ENCODE measurements at places on chromosomes 5 and 9.

- DNase-seq: no peak
These were observed 30.6 kb upstream of the MVB12B start for GRCh38 chr9:126295936-126296600.

DNA sequence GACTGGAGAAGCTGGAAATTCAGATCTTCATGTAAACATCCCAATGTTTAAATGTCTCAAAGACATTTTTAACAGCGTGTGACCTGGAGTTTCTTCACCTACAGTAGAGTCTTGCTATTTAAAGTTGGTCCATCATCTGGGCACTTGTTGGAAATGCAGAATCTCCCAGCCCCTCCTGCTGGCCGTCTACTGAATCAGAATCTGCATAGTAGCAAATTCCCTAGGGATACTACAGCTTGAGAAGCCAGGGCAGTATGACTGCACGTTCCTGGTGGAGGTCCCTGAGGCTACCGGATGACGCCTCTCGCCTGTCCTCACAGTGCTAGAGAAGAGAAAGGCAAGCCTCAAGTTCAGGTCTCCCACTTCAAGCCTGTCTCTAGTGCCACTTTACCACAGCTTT lies 15.7 kb downstream of the SAP30L start:
- peak; percentile 71 for DNase-seq

- DNase-seq: no peak
These were observed 34.1 kb downstream of the COL15A1 start for GRCh38 chr9:98977813-98978212.

GRCh38 chr9:15271403-15271802 lies 35.6 kb downstream of the TTC39B start:
- DNase-seq: no peak

GRCh38 chr9:104747245-104747564 lies 278 bp upstream of the NIPSNAP3A start:
- DNase-seq: no peak

- DNase-seq: peak; percentile 5
These were observed 24.7 kb upstream of the CETN3 start for GRCh38 chr5:90434116-90434714.

GRCh38 chr9:36895744-36896260 lies 138.3 kb downstream of the PAX5 start:
- no peak for DNase-seq

GRCh38 chr9:5470122-5470521 lies 19.8 kb downstream of the CD274 start:
- no peak for DNase-seq

DNA sequence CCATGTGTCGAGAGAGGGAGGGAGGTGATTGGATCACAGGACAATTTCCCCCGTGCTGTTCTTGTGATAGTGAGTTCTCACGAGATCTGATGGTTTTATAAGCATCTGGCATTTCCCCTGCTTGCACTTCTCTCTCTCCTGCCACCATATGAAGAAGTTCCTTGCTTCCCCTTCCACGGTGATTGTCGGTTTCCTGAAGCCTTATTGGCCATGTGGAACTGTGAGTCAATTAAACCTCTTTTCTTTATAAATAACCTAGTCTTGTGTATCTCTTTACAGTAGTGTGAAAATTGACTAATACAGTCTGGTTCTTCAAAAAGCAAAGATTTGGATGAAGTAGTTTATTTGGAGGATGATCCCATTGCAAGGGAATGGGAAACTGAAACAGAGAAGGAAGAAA lies 11.3 kb upstream of the MIER3 start:
- no peak for DNase-seq

DNA sequence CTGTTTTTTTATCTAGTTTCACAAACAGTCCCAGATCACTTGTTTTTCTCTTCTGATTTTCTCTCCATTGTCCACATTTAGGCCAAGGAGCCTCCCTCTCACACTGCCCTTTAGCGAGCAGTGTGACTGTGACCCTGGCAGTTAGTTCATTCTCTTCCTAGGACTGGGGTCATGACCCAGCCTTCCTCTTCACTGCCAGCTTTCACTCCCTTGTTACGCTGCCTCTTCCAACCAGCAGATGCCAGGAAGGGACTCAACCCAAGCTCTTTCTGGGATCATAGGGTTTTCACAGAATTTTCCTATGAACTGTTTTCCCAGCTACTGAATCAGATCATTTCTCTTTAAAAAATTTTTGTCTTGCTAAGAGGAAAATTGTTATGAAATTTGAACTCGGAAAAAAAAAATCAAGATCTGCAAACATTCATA lies 70.9 kb downstream of the LMNB1 start:
- DNase-seq: no peak

DNA sequence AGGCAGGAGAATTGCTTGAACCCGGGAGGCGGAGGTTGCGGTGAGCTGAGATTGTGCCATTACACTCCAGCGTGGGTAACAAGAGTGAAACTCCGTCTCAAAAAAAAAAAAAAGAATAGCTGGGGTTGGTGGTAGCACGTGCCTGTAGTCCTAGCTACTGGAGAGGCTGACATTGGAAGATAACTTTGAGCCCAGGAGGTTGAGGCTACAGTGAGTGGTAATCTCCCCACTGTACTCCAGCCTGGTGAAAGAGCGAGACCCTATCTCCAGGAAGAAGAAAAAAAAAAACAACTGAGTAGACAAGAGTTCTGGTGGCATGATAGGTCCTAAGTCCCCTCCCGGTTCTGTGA lies 26.3 kb downstream of the GOLGA2 start:
- DNase-seq: no peak

DNA sequence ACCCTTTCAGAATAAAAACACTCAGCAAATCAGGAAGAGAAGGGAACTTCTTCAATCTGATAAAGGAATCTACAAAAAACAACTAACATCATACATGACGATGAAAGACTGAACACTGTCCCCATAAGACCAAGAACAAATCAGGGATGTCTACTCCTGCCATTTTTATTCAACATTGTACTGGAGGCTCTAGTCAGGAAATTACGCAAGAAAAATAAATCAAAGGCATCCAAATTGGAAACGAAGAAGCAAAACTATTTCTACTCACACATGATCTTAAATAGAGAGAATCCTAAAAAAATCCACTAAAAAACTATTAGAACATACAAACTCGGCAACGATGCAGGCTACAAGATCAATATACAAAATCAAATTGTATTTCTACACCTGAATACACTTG lies 42.3 kb downstream of the IPPK start:
- DNase-seq: no peak

DNA sequence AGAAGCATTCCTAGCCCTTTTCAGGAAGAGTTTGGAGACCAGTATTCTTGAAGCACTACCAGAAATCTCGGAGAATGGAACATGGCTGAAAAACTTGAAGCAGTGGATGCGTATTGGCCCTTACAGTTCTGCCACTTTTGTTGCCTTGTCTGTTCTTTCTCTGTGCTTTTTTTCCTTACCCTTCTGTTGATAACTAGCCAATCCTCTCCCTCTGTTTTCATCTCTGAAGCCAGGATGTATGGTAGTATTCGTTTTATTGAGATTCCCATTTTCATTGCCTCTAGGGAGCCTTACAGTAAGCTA lies 564 bp upstream of the CCNH start:
- no peak for DNase-seq

DNA sequence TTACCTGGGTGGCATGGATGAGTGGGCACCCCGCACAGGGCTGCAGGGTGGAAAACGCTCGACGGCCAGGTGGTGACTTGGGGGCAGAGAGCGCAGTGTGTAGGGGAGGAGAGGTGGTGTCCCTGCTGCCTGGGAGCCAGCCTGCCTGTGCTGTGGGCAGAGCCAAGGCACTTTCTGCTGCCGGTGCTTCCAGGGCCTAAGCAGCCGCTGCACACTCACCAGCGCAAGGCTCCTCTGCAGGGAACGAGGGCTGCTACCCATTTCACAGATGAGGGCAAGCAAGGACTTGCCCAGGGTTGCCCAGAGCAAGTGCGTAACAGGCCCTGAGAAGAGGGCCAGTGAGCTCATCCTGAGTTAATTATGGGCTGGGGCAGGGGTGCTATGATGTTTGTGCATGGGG lies 62.5 kb downstream of the CRB2 start:
- peak; percentile 62 for DNase-seq

DNA sequence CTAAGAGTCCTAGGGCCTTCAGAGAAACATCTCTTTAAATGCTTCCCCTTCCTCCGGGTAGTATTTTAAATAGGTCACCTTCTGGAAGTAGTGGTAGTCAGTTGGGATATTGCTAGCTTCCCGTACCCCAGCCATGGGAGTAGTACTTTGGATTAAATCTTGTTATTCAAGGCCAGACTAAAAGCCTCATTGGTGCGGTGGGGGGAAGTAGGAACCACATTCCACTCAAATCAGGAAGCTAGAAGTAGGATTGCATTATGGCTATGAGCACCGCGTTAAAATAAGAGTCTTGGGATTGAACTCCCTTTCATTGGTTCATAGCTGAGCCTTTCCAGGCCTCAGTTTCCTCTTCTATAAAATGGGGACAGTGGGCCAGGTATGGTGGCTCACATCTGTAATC lies 6.7 kb downstream of the KCNIP1 start:
- no peak for DNase-seq

All from NCI-H1417 (cell line).